ENCODE measurements at places on chromosomes 12 and 14.
A peak's percentile ranks its signal among the peaks of the same experiment; 100 is the strongest.

DNA sequence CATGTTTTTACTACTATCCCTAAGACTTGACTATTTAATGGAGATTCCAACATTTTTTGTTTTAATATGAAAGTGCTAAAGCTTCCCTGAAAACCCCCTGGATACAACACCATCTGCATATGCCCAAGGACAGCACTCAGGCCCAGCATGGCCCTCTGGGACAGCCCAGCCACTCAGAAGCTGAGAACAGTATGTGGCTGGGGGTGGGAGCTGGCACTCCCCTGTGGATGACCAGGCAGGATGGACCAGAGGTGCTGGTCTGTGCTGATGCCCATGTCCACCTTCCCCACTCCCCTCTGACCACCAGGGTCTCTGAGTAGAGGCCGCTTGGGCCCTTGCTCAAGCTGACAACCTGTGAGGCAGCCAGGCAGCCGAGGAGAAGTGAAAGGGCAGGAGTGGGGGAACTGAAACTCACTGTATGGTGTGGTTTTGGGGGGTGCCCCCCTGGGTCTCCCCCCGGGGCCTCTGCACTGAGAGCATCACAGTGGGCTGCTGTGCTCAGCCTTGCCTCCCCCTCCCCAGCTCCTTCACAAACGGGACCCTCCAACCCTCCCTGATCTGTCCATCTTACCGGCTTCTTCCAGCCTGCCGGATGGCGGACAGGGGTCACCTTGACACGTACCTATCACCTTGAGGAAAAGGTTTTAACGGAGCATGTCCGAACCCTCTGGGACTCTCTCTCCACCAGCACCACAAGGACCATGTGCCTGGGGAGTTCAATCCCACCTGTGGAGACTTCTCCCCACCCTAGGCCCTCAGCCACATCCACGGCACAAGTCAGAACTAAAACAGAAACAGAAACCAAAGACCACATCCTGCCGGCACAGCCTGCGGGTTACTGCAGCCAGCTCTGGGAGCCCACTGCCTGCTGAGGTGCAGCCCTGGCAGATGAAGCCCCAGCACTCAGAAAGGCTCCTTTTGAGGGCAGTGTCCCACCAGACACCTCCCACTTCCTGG is at the start of gene TMEM229B:
TMEM229B (minus strand) TSS at position 785 of the 957 bp plus-strand sequence. CDS start 14,798 bp downstream, outside the sequence.
- peak; percentile 86 for DNase-seq

- DNase-seq: peak; percentile 55
These were observed 2.7 kb upstream of the RABGGTA start for GRCh38 chr14:24274101-24274543.

- no peak for DNase-seq
These were observed 153.0 kb downstream of the PCNX1 start for GRCh38 chr14:71060274-71060673.

DNA sequence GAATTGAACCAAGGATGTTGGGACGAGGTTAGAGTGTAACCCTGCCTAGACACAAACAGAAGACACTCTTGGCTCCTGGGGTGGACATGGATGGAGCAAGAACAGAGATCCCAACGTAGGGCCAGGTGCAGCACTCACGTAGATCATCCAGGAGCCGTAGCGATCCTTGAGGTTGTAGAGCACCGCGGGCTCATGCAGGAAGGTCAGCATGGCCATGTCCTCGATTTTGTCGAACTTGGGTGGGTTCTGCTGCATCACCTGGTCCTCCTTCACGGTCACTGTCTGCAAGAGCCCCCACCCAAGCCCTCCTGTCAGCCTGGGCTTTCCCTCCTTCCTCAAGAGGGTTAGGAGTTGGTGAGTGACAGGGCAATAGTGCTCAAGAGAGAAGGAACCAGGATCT is 2.5 kb downstream of the MYH7 start:
- no peak for DNase-seq

- no peak for DNase-seq
These were observed 42.1 kb upstream of the USP44 start for GRCh38 chr12:95593266-95593871.

DNA sequence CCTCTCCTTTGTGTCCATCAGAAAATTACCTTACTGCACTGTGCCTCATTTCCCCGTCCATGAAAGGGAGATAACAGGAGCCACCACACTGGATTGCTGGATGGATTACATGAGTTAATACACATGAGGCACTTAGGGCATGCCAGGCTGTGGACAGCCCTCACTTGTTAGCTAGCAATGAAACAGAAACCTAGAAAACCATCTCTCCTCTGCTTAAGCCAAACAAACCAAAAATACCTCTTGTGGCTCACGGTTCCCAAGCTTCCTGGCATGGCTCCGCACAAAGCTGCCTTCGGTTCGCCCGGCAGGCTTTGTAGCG is 660 bp upstream of the HCFC2 start:
- no peak for DNase-seq

DNA sequence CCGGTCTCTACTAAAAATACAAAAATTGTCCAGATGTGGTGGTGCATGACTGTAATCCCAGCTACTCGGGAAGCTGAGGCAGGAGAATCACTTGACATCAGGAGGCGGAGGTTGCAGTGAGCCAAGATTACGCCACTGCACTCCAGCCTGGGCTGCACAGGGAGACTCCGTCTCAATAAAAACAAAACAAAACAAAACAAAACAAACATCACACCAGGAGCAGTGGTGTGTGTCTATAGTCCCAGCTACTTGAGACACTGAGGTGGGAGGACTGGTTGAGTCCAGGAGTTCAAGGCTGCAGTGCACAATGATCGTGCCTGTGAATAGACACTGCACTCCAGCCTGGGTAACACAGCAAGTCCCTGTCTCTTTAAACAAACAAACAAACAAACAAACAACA is 89.5 kb upstream of the HECTD1 start:
- DNase-seq: no peak
